ENCODE measurements at places on chromosomes 2 and 18.

- peak; percentile 26 for DNase-seq
Observed at GRCh38 chr2:96499061-96499960, 5.8 kb downstream of the NEURL3 start.

GRCh38 chr2:10407432-10407831 lies 40.7 kb downstream of the ODC1 start:
- DNase-seq: no peak

DNA sequence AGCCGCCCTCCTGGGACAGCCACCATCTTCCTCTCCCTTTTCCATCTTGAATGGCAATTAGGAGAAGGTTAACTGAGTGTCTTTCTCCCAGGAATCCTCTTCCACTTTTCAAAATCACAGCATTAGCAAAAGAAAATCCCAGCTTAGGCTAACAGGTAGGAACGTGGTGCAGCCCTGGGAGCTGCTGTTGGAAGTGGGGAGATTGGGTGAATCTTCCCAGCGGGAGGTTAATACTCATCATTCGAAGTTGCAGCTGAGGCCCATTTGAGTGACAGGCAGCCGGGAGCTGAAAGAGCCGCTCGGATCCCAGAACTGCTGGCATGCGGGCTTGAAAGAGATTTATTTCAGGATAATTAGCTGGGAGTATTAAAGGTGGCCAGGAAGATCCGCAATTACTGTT lies 306.0 kb downstream of the BCL11A start:
- no peak for DNase-seq

DNA sequence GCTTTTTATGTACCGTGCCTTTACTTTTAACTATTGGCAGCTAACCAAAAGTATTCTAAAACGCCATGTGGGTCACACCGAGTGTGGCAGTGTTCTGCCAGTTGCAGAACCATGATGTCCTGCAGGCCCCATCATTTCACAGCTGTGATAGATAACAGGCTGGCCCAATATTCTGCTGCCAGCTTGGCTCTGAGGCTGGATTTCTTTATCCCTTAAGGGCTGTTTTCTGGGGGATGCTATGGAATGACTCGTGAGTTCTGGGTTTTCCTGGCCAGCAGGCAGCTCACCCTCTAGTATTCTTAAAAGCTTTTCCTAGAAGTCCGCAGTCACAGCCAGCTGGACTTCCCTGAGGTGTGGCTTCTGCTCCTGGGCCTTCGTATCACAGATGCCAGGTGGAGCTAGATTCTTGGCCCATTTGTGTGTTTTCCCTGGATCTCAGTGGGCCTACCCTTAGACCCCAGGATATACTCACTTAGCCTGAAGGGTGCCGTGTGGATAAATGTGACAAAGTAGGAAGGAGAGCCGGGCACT lies 41.0 kb downstream of the FHOD3 start:
- DNase-seq: no peak

DNA sequence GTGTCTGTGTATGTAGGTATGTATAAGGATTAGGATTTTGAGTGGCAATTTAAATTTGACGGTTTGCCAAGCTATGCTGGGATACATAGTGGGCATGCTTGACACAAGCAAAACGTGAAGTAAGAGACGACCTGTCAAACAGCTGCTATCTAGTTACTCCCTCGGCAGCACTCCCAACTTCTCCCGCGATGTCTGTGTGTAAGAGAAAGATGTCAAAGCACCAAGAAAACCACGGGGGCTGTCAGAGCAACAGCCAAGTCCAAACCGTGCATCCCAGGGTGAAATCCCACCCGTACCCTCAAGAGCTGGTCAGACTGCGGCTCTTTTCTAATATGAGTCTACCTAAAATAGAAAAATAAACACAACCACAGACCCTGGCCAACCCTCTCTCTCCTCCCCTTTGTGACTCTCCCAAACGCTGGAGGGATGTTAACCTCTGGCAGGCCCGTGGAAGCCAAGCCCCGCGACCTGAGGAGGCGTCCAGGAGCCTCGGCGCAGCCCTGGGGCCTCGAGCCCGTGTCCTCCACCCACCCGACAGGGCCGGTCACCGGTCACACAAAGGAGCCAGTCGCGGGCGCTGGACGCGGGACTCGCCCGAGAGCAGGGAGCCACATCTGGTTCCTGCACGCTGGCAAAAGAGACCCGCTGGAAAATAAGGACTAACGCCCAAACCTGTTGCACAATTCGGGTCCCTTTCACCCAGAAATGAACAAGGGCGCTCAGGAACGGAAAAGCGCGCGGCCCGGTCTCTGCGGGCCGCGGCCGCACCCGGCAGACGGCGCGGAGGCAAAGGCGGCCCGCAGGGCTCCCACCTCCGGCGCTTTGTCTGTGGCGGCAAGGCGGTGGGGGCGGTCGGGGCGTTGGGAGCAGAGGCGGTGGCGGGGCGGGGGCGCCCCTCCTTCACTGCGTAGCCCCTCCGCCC lies 925 bp downstream of the SESTD1 start:
- DNase-seq: no peak

DNA sequence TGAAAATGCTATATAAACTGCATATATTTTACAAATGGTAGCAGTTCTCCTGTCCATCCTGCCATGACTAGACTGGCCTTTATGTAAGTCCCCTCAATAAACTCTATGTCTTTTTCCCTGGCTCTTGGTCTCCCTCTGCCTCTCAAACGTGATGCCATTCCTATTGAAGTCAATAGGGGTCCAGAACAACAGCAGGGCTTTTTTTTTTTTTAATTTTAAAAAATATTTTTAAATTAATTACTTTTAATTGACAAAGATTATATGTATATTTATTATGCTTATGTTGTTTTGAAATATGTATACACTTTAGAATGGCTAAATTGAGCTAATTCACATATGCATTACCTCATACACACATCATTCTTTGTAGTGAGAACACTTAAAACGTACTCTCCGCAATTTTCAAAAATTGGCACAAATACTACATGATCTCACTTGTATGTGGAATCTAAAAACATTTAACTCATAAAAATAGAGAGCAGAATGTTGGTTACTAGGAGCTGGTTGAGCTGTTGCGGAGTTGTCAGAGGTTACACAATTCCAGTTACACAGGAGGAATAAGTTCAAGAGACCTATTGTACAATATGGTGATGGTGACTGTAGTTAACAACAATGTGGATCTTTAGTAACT lies 123.1 kb downstream of the LRRTM4 start:
- DNase-seq: no peak

DNA sequence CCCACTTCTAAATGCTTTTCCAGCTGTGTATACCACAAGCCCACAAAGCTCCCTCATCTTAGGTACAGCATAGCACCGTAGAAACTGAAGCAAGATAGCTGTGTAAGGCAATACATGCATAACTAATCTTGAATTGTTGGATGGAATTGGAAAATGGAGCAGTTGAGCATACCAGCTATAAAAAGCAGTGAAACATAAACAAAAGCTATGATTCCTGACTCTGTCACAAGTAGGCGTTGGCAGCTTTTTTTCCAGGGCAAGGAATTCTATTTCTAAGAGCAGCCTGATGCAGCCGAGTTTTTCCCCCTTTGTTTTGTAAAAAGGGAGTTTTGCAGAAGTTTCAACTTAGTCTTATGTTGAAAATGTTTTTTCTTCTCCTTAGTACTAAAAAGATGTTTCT lies 32.4 kb downstream of the MOGAT1 start:
- DNase-seq: no peak

DNA sequence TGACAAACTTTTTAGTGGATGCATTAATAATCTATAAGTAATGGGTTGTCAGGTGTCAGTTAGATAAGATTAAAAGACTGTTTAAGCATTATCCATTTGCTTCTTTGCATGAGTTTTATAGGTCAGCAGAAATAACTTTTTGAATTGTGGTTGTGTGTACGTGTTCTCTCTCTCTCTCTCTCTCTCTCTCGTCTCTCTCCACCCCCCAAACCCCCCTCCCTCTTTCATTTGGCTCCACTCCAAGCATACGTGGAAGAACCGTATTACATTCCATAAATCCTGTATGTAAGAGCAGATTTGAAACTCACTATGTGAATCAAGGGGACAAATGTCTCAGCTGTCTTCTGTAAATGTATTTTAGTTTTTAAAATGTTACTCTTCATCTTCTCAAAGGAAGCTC lies 120.2 kb downstream of the MEIS1 start:
- no peak for DNase-seq

DNA sequence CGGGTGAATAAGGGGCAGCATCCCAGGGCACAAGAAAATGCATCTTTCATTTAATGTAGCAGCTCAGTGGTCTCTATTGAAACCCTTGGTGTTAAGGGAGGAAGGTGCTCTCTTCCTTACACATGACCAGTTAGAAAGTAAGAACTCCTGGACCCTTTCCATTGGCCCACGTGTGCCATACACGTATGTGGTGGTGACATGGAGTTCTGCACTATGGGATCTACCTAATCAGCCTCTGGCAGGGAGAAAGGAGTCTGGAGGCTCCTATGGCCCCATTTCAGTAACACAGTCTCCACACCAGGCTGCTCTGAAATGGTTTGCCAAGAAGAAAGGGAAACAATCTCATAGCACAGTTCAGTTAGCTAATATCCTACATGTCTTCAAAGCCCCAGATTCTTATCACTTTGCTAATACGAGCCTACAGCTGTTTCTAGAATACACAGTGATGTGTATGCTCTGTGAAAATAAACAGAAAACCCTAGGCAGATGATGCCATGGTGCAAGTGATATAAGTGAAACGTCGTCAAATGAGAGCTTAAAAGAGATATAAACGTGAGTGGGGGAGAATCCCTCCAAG lies 7.0 kb downstream of the EFEMP1 start:
- no peak for DNase-seq

GRCh38 chr2:49426996-49427395 lies 272.7 kb upstream of the FSHR start:
- no peak for DNase-seq

DNA sequence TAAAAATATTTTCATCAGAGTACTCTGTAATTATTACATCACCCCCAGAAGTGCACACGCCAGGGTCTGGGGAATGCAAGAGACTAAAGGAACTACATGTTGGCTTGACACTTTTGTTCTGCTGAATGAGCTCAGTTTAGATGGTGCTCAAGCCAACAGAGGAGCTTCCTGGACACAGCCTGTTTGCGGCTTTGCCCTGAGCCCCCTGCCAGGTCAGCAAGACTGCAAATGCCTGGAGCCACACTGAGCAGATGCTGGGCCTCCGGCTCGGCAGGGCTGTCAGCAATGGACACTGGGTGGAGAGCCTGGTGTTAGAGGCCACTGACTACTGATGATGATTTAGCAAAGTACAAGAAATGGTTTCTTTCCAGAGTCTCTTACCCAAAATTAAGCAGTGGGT lies 31.9 kb downstream of the PTPN18 start:
- DNase-seq: no peak

DNA sequence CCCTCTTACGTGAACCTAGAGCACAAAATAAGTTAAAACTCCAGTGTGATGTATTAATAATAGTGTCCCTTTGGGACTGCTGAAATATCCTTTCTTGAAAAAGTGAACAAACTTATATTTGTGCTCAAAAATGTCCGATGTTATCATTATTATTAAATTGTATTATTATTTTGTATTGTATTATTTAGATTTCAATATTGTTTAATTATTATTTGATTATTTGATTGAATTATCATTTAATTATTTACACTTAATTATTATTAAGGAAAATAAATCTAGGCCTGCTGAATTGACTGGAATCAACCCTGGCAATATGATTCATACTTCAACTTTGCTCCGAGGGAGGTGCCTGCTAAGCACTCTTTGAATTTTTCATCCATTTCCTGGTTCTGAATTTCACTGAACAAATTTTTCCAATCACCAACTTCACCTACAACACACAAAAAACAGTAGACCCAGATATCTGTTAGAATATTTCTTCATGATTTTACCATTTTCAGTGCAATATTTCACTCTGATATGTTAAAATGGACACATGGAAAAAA lies 10.9 kb upstream of the EIF2AK2 start:
- no peak for DNase-seq

- DNase-seq: no peak
Observed at GRCh38 chr2:85813211-85813981, 59.6 kb downstream of the ATOH8 start.

- DNase-seq: no peak
Observed at GRCh38 chr2:191276792-191277465, 31.7 kb downstream of the MYO1B start.

- DNase-seq: no peak
Observed at GRCh38 chr18:11749305-11749704, 60.2 kb downstream of the GNAL start.

GRCh38 chr2:172609488-172609887 lies 53.6 kb downstream of the PDK1 start:
- no peak for DNase-seq

DNA sequence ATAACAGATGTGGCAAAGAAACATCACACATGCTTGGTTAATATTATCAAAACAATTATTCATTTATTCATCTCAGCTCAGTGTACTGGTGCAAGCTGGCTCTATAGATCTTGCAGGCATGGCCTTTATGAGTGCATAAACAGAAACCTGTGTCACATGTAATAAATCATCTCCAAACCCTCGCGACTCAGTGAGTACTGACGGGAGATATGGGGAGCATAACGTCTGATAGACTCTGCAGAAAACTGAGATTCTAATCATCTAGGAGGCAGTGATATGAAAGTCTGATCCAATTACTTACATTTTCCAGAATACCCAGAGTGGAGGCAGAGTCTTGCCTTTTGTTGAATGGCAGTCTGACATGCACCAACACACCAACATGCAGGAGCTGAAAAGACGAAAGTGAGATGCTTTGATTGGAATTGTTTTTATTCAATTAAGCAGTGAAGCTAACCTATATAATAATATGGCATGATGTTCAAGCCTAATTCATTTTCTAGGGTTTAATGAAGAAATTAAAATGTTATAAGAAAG lies 416.8 kb downstream of the RNF144A start:
- no peak for DNase-seq

- DNase-seq: no peak
Observed at GRCh38 chr2:224412141-224413015, 10.5 kb upstream of the FAM124B start.

DNA sequence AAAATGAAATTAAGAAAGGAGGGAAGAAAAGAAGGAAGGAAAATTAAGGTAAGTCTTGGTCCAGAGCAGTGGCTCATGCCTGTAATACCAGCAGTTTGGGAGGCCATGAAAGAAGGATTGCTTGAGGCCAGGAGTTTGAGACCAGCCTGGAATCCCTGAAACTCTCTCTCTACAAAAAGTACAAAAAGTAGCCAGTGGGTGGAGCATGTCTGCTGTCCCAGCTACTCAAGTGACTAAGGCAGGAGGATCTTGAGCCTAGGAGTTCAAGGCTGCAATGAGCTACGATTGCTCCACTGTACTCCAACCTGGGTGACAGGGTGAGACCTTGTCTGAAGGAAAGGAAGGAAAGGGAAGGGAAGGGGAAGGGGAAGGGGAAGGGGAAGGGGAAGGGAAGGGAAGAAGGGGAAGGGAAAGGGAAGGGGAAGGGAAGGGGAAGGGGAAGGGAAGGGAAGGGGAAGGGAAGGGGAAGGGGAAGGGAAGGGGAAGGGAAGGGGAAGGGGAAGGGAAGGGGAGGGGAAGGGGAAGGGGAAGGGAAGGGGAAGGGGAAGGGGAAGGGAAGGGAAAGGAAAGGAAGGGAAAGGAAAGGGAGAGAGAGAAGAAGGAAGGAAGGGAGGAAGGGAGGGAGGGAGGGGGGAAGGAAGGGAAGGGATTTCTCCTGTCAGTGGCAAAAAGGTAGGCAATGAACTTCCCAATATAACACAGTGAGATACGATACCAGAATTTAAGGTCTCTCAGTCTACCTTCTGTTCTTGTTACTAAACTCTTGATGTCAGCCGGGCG lies 412.8 kb downstream of the CMPK2 start:
- no peak for DNase-seq

- no peak for DNase-seq
Observed at GRCh38 chr18:24846138-24846537, 385.7 kb downstream of the HRH4 start.

GRCh38 chr2:64831134-64831976 lies 157.8 kb upstream of the SLC1A4 start:
- peak; percentile 87 for DNase-seq

- no peak for DNase-seq
Observed at GRCh38 chr18:49663899-49664890, 102.3 kb downstream of the LIPG start.
